Bronchus fibroblast of lung (primary cell): ENCODE measurements at places on chromosomes 6 and 20. TPM values are rescaled to one million over a fixed set of nuclear protein-coding genes. Genes with fewer than 3 reads are reported as not detected.

Gene ZC2HC1B
- total RNA-seq, result not detected in 2 replicates

Gene TNNC2
- 0.84 TPM in 1 of 2 replicates, not detected in the other for total RNA-seq

Gene PDE7B
- total RNA-seq, result 5.6 and 6.6 TPM in 2 replicates

Gene ARFRP1
- 36.8 and 41.2 TPM in 2 replicates for total RNA-seq

Gene SIRPD
- total RNA-seq, result not detected in 2 replicates

Gene ULBP2
- total RNA-seq, result 6.2 and 6.6 TPM in 2 replicates
